ENCODE measurements at places on chromosomes 16 and 17.

- DNase-seq: no peak
- no peaks in the 10 kb centered on the region for H3K27me3 ChIP-seq
- no peak overlapping the region for H3K4me3 ChIP-seq
- H3K36me3 ChIP-seq: no peaks in the 10 kb centered on the region
- no peak overlapping the region for H3K27ac ChIP-seq
Measured at GRCh38 chr17:82436601-82437324, 13.8 kb downstream of the CYBC1 start.

DNA sequence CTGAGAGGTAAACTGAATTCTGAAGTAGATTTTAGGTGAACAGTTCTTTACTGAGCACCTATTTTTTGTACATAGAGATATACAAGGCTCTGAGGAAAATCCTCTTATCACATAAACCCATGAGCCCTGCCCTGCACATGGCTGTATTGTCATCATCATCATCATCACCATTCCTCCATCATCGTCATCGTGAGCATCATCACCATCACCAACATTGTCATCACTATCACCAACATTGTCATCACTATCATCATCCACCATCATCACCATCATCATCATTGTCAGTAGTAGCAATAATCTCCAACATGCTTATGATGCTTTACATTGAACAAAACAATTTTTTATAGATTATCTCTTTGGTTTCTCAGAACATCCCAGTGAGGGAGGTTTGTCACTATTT lies 20.7 kb downstream of the ASIC2 start:
- 0 out of 2 replicates have a peak, but pooled peaks cover 7% of the 10 kb centered on the region for H3K27me3 ChIP-seq
- no peaks in the 10 kb centered on the region for H3K36me3 ChIP-seq
- DNase-seq: no peak
- peaks cover 11% of the 10 kb centered on the region for H3K4me1 ChIP-seq
- no peak overlapping the region for H3K4me3 ChIP-seq
- H3K27ac ChIP-seq: no peak overlapping the region

DNA sequence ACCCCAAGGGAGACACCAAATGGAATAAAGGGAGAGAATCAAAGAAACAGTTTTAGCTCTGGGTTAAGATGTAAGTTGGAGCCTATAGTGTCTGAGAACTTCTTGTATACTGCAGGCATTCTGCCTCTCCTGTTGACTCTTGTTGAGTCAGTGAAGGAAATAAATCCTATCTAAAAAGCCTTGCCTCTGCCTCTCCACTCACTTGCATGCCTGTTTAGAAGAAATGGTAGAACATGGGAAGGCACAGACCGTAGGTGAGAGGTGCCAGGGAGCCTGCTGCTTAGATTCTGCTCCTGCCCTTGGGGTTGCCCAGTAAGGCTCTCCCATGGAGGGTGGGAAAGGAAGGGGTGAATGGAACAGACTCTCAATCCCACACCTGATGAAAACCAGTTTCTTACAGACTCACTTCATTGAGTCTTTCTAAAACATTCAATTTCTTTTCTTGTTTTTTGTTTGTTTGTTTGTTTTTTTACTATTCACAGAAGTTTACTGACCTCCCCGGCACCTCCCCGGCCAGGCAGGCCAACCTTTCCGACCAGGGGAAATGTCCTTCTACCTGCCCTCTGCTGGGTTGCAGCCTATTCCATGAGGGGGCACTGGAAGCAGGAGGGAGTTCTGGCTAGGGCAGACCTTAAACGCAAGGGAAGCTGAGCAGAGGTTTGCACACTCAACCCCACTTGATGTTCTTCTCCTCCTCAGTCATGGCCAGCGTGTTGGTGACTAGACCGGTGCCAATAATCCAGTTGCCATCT lies 211.7 kb upstream of the WSB1 start:
- H3K27me3 ChIP-seq: no peaks in the 10 kb centered on the region
- no peak overlapping the region for H3K4me3 ChIP-seq
- no peak overlapping the region for H3K27ac ChIP-seq
- no peaks in the 10 kb centered on the region for H3K36me3 ChIP-seq

GRCh38 chr17:74431568-74432423 lies at the start of gene GPRC5C:
GPRC5C (plus strand) TSS chr17:74432088; CDS start chr17:74439777, 7,689 bp downstream.
- peaks cover 8% of the 10 kb centered on the region for H3K27me3 ChIP-seq
- peak; percentile 50 for DNase-seq
- H3K27ac ChIP-seq: peak within 1 kb of the TSS; percentile 15
- no peaks in the 10 kb centered on the region for H3K36me3 ChIP-seq
- 0 out of 2 replicates have a peak, but pooled peaks cover 7% of the 10 kb centered on the region for H3K4me1 ChIP-seq

GRCh38 chr16:12087901-12088421 lies 111.4 kb downstream of the SNX29 start:
- DNase-seq: no peak
- no peaks in the 10 kb centered on the region for H3K27me3 ChIP-seq
- no peak overlapping the region for H3K27ac ChIP-seq
- no peak overlapping the region for H3K4me3 ChIP-seq
- H3K36me3 ChIP-seq: no peaks in the 10 kb centered on the region
- H3K4me1 ChIP-seq: peaks cover 22% of the 10 kb centered on the region

DNA sequence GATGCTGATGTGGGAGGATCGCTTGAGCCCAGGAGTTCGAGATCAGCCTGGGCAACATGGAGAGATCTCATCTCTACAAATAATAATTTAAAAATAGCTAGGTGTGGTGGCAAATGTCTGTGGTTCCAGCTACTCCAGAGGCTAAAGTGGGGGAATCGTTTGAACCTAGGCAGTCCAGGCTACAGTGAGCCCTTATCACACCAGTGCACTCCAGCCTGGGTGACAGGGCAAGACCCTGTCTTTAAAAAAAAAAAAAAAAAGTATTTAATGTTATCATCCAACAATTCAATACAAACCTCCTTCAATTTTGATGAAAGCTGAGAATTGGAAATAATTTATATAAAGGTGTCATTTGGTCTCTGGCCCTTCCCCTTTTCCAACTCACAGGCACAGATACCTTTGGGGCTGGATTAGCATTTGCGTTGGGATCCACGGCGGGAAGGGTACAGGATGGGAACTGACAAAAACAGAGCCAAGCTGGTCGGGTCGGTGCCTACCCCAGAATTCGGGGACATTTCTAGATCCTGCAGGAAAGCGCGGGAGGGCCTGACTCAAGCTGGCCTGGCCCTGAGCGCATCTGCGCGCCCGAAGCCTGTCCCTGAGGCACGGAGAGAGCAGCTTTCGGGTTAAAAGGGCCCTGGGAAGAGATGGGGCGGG lies 860 bp upstream of the DCAF7 start:
- H3K4me3 ChIP-seq: peak overlapping the region; percentile 82
- H3K27ac ChIP-seq: peak overlapping the region; percentile 72
- no peaks in the 10 kb centered on the region for H3K36me3 ChIP-seq
